Heart left ventricle (tissue), 16 donors: ENCODE measurements at places on chromosomes 1 and 21.

- no peak for DNase-seq
Observed at GRCh38 chr21:26948194-26948593, 18.7 kb downstream of the ADAMTS5 start.

GRCh38 chr1:220219136-220219442 lies 53.2 kb downstream of the RAB3GAP2 start:
- no peak for DNase-seq

- no peak for DNase-seq
Observed at GRCh38 chr1:204902671-204903070, 32.0 kb downstream of the NFASC start.

DNA sequence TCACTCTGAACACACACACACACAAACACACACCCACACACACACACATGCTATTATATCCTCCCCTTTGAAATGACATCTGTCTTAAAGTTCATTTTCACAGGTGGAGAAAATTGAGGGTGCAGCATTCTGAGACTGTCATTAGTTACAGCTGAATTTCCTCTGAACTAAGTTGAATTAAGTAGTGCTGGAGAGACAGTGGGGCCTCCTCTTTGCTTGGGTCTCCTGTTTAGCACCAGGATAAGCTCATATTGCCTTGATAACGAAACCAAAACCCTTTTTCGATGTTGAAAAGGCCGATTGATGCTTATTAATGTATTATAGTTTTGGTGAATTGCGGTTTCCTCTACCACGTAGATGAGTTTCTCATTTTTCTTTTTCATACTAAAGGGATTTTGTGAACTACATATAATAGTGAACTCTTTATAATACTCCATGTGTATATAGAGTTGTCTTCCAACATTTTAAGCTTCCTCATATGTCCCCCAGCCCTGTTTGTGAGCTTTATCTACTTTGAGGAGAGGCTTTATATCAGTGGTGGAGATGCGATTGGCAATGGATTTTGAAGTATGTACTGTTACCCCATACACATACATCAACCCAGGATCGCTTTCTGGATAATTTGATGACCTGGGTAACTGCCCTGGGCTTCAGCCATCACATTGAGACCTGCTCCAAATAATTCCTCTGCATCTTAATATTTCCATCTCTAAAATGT lies 17.4 kb downstream of the DYNLT5 start:
- DNase-seq = no peak

GRCh38 chr1:46421739-46422138 lies 27.6 kb downstream of the FAAH start:
- no peak for DNase-seq

DNA sequence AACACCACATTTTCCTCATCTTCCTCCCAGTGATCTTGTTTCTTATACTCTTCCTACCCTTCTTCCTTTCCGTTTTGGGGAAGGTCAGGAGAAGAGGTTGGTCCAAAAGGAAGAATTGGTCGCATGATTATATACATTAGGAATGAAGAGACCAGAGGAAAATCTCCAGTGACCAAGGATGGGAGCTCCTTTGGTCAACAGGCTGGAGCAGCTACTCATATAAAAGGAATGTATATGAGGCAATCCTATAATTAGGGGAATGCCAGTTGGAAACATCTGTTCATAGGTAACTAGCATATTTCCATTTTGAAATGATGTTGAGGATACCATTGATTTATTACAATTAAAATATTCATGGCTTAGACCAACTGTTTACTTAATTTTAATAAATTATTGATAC lies 114.5 kb downstream of the LRRC40 start:
- DNase-seq = no peak

DNA sequence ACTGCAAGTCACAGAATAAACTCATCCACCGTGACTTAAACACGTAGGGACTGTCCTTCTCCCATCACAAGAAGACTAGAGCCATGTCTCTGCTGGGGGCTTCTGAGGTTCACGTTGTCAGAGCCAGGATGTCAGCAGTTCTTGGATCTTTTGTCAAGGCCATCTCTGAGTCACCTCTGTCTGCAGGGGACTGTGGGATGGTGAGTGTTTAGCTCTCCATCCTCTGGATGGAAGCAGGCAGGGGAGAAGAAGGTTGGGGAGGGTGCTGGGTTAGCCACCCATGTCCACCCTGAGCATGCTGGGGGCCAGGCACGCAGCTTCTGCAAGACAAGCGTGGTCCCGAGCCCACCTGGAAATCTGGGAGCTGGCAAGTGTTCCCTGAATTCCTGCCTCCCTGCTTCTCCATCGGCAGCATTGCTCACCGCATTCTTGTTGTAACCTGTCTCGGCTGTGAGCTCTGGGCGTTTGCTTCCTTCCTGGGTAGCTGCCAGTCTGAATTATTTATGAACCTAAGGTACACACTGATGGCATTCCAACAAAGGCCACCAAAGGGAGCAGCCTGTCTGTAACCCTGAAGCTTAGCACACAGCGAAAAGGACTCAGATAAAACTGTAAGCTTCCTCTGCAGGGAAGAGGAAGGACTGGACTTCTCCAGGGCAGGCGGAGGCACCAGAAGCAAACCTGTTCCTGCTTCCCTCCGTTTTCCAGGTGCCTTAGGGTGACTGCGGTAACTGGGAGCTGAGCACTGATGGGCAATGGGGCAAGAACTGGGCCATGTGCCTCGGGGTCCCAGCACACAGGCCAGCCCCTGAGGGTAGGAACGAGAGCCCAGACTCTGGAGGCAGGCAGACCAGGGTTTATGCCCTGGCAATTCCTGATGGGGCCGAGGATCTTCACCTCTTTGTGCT lies 88.6 kb downstream of the RIPK4 start:
- DNase-seq = no peak

DNA sequence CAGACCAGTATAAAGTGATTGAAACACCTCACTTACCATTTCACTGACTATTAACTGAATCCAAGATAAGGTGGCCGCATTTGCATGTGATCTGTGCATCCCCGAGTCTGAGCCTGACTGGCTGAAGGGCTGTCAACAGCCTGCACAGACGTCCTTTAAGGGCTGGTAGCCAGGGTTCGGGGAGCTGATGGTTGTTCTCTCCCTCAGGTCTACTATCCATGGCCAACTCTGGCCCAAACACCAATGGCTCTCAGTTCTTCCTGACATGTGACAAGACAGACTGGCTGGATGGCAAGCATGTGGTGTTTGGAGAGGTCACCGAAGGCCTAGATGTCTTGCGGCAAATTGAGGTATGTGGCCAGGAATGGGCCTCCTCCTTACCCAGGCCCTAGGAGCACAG lies 14.0 kb downstream of the PPIE start:
- DNase-seq = no peak

GRCh38 chr1:91555074-91555730 lies 54.6 kb downstream of the CDC7 start:
- DNase-seq = no peak

DNA sequence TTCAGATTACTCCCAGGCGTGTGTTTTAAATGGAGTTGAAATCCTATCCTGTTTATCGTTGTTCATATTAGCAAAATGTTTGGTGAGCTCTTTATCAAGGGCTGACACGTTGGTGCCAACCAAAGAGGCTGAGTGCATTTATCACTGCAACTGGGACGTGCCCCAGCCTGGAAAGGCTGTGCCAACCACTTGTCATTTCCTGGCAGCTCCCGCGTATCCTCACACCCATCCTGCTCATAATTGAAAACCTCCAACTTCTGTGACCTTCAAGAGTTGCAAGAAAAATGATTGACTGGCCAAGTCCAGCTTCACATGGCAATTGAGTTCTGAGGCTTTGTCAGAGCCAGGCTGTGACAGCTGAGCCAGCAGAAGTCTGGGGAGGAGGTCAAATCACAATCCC lies 43.7 kb upstream of the KCNA3 start:
- peak; percentile 79 for DNase-seq

GRCh38 chr1:77056525-77056924 lies 162.7 kb downstream of the PIGK start:
- DNase-seq = no peak

DNA sequence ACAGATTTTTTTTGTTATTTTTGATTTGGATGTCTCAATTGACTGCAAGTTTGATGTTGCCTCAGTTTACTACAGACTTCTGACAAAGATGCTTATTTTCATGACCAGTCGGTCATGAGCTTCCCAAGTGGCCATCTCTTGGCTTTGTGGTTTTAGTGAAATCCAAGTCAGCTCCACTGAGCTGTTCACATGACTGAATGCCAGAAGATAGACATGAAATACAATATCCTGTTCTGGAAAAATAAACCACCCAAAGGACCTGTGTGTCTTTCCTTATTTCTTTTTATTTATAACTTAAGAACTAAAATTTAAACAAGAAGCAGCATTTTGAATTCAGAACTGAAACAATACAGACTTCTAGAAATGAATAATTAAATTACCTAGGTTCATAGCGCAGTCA lies 89.3 kb downstream of the HMCN1 start:
- DNase-seq = no peak

- DNase-seq = no peak
Observed at GRCh38 chr1:36864182-36864822, 170.0 kb downstream of the GRIK3 start.

DNA sequence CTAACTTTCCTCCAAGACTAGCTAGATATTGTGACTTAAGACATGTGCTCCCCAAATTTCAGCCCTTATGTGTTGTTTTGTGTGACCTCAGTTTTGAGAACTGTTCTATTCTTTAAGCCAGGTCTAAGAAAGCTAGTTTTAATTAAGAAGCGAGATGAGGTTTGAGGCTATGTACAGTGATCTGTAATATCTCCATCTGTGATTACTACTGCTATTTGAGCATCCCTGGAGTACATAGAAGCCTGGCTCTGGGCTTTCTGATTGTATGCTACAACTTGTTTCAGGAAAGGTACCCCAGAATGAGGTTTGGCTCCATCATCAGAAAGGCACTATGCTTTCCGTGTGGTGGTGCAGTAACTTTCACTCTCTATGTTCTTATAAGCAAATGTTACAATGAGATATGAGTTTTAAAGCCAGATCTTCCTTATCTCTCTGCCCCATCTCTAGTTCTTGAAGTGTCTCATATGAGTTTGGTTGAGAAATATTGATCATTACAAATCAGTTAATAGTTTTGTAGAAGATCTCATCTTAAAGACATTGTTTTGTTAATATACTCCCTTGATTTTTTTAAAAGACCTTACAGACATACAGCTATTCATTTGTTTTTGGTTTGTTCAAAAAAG lies 605 bp downstream of the RGS4 start:
- no peak for DNase-seq

DNA sequence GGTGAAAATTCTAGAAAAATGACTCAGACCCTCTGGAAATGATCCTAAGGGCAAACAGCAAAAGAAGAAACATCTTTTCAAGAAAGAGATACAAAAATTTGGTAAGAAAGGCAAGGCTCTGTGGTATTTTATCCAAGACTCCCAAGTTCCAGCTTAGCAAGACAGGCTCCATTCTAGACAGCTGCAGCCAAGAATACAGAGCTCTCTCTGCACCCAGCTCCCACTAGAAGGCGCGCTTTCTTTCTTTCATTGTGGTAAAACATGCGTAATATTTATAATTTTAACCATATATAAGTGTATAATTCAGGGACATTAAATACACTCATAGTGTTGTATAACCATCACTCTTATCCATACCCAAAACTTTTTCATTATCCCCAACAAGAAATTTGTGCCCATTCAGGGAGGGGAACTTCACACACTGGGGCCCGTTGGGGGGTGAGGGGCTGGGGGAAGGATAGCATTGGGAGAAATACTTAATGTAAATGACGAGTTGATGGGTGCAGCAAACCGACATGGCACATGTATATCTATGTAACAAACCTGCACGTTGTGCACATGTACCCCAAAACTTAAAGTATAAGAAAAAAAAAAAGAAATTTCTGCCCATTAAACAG lies 2.2 kb upstream of the HFM1 start:
- DNase-seq = no peak

- DNase-seq = no peak
Observed at GRCh38 chr1:6108937-6109614, 63.4 kb downstream of the KCNAB2 start.

DNA sequence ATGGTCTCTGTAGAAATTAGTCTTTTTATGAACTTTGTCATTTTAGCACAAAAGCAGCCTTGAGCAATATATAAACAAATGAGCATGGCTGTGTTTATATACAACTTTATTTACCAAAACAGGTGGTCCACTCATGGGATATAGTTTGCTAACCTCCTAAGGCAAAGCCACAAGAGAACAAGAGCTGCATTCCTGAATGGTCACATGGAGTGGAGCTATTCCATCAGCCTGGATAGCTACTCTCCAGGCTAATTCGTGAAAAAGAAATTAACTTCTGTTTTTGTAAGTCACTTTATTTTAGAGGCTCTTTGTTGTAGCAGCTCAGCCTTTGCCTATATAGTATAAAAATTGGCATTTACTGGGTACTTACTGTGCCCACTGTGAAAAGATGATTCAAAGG lies 163.3 kb upstream of the FAM78B start:
- no peak for DNase-seq

DNA sequence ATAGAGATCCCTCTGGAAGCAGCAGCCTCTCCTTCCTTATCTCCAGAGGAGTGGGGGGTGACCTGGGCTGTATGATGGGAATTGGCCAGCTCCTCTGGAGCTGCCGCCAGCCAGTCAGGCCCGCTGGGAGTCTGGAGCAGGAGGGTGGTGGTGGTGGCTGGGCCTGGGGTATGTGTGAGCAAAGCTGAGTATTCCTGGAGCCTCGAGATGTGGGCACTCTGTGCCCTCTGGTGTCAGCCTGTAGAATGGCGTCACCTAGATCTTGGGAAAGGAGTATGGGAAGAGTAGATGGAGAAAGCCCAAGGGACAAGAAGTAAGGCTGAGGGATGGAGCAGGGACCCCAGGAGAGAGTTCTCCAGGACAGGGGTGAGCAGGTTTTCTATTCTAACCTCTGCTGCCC lies 16.0 kb downstream of the VANGL2 start:
- no peak for DNase-seq

DNA sequence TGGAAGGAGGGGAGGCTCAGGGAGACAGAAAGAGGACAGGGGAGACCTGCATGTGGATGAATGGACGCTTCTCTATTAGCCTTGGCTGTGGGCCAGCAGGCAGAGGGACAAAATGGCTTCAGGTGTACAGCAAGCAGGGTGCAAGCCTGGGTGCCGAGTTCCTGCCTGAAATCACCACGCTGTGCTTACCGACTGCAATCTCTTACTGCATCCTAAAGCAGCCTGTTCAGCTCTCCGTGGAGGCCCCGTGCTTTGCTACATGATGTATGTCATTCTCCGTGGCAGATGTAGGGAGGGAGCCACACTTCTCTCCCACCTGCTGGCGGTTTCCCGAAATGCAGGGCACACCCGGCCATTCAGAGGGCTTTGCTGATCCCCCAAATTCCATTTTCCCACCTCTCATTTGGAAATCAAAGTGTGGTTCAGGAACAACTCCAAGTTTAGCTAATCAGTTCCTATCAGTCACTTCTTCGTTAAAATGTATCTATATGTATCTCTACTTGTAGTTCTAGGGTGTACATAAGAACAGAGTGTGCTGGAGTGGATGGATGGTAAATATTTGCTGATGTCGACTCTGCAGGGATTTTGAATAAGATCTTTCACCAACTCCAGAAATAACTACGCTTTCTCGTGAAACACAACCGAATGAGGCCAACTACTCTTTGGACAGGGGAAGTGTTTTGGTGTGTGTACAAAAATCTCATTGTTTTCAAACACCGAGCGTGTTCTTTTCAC lies 122.3 kb upstream of the BACE2 start:
- DNase-seq = no peak

GRCh38 chr1:9317591-9318417 lies 25.1 kb downstream of the SPSB1 start:
- peak; percentile 65 for DNase-seq

- DNase-seq = peak; percentile 30
Observed at GRCh38 chr1:109438798-109439297, 12.6 kb upstream of the PSMA5 start.
